ENCODE measurements at places on chromosomes 7 and 10.

DNA sequence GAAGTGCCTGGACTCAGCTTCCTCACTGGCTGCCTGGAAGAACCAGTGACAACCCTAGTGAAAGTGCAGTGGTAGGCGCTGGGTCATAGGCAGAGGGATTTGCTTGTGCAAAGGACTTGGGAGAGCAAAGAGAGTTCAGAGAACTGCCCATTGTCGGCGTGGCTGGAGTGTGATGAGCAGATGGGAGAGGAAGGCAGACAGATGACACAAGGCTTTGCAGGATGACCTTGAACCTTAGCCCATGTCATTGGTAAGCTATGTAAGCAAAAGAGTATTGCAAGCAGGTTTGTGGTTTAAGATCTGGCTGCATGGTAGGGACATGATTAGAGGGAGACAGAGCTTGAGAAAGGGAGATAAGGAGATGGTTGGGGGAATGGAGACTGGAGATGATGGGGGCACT, 35.3 kb upstream of the NOBOX start:
- DNase-seq: no peak

GRCh38 chr10:70376436-70377378, 5.7 kb downstream of the LRRC20 start:
- no peak for DNase-seq

GRCh38 chr10:119441921-119442757, 100.4 kb downstream of the RGS10 start:
- no peak for DNase-seq

GRCh38 chr7:157268540-157268939, 68.3 kb upstream of the DNAJB6 start:
- no peak for DNase-seq

- no peak for DNase-seq
Observed at GRCh38 chr7:18900236-18900635, 217.2 kb downstream of the TWIST1 start.

DNA sequence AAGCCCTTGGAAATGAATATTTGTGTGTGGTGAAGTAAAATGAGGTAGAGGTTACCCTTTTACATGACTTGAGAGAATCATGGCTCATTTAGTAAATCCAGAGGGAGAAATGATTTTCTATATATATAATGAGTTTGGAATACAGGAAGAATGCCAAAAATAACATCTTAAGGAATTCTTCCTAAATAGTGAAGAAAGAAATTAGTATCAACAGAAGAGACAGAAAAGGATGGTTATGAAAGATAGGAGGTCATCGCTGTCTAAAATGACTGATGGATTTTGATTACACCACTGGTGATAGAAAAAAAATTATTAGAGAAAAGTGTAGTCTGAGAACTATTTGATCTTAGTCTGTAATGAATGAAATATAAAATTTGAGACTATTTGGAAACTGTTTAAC, 283.0 kb downstream of the ADK start:
- no peak for DNase-seq

DNA sequence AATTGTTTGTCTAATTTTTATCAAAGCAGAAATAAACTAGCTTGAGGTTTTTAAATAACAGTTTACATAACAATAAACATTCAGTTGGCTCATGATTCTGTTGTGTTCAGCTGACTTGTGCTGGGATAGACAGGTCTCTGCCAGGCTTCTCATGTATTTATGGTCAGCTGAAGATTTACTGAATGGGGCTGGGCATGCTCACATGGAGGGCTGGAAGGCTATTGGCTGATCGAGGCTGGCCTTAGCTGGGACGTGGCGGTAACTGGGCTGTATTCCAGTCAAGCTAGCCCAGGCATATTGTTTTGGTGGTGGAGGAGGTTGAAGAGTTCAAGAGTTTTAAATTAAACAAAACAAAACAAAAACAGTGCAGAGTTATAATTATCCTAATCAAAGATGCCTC, 251.0 kb upstream of the MTPN start:
- DNase-seq: no peak

DNA sequence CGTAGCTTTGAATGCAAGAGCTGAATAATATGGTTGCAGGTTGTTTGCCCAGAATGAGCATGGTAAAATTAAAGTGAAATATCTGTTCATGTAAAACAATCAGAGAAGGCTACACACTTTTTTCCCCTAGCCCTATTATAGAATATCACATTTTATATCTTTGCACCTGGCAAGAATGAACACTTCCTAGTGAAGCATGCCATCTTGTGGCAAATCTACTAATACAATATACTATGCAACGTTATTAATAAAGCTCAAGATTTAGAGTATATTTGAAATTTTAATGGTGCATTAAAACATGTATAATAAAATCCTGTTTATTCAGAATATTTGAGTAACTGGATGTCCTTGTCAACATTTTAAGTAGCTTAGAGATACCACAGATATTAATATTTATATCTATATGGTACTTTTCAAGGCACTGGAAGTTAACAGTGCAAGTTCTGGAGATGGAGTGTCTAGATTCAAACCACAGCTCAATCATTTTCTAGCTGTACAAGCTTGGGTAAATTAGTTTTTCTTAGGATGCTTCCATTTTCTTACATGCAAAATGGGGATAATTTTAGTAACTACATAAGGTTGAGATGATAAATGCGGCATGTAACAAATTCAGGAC, 643.1 kb upstream of the SEMA3D start:
- no peak for DNase-seq

GRCh38 chr7:91182819-91183764, 81.1 kb upstream of the FZD1 start:
- no peak for DNase-seq

DNA sequence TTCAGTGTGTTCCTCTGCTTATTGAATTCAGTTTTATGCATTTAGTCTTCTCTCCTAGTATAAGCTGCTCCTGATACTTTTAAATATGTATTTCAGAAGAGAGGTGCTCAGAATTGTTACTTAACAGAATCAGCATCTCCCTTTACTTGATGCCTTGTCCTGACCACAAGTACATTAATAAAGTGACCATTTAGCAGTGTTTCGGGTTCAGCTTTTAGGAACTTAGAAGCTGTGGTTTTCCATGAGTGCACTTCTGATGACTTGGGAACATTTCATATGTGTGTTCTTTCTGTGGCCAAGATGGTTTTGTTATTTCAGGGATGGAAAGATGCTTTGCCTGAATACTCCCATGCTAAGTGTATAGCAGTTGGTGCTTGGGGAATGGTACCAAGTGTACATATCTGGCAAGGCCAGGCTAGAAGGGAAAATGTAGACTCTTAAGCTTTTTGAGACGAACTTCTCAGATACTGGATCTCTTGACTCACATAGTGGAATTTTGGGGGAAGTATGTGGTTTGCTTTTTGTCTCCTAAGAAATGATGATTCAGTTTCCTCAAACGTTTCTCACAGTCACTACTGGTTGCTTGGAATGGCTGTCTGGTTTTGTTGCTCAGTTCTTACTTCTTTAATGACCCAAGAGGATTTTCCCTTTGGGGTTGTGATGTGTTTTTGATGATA, 17.2 kb downstream of the SGPL1 start:
- DNase-seq: no peak

GRCh38 chr10:49228677-49229076, 40.5 kb upstream of the TMEM273 start:
- DNase-seq: no peak

- no peak for DNase-seq
Observed at GRCh38 chr7:50307368-50308032, 3.0 kb downstream of the IKZF1 start.

GRCh38 chr10:10515479-10516204, 502.0 kb upstream of the CELF2 start:
- no peak for DNase-seq

DNA sequence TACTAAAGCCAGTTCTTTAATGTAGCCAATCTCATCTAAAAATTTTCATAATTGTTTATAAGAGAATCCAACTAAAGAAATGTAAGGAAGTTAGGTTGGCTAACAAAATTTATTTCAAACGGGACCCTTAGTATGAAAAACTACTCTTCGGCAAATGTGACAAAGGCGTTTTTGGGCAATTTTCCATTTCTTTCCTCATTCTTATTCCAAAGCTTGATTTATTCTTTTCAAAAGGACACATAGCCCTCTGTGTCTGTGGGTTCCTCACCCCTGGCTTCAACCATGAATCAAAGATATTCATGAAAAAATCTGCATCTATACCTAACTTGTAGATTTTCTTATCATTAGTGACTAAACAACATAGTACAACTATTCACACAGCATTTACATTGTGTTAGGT, 195.9 kb downstream of the ZMYND11 start:
- DNase-seq: no peak

GRCh38 chr7:79386688-79387422, 66.6 kb downstream of the MAGI2 start:
- DNase-seq: peak; percentile 72

GRCh38 chr7:97845622-97846203, 26.5 kb downstream of the ASNS start:
- DNase-seq: peak; percentile 16

DNA sequence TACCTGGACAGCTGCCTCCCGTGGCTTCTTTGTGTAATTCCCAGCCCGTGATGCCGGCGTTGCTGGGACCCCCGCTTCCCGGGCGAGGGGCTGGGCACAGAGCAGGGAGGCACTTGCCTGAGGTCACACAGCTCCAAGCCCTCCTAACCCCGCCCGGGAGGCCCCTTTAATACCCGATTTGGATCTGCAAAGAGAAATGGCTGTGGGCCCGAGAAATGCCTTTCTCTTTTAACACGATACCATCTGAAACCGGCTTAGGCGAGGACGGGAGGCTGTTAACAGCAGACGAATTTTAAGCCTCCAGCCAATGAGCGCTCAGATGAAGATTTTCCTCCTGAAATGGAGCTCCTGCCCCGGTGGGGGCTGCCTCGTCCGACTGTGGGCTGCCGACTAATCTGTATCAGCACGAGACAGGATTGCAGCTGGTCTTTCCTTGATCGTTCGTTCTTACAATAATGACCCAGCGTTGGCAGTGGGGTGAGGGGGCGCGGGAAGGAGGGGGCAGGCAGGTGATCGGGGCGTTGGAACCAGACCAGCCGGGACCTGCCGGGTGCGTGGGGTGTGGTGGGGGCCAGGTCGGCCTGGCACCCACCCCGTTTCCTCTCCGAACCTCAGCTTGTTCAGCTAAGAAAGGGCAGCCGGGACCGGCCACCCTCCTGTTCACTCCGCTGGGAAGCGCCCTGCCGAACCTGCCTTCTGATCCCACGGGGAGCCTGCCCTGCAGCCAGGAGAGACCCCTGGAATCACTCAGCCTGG, 36.2 kb upstream of the FOXL3 start:
- no peak for DNase-seq

DNA sequence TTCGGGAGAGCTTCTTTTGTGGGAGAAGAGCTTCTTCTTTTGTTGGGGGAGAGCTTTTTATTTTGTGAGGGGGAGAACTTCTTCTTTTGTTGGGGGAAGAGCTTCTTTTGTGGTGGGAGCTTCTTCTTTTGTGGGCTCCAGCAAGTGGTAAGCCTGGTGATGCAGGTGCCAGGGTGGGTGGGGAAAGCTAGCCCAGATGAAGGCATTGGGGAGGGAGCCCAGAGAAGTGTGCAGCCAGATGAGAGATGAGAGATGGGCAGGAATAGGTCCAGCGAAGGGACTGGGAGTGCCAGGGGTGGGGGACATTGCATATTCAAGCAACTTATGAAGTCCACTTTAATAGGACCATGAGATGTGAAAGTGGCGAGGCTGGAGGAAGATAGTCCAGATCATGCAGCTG, 9.7 kb downstream of the ADRA2A start:
- no peak for DNase-seq

DNA sequence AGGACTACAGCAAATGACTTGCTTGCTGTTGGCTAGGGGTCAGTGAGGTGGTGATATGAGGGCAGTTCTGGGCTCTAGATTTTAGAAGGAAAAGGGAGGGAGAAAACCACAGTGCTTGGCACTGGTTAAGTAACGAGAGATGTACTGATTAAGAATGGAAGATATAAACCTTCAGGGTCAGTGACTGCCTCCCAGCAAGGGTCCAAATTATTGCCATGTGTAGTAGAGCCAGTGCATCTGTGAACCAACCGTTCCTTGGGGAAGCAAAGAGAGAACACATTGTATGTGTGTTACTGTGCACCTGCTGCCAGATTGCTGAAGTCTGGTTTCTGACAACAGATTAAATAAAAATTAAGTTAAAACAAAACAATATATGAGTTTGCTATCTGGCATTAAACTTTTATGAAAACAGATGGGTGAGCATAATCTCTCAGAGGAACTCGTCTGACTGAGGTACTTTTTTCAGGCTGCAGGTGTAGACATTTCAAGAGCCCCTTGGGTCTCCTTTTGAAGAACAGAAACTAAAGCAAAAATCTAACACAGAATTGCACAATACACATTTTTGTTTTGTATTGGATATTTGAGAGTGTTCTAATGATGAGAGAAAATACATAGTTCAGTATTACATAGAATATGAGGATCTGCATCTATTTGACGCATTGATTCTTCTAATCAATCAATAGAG, 1120.6 kb downstream of the SORCS3 start:
- no peak for DNase-seq

- no peak for DNase-seq
Observed at GRCh38 chr7:132646052-132646451, 69.8 kb upstream of the PLXNA4 start.

DNA sequence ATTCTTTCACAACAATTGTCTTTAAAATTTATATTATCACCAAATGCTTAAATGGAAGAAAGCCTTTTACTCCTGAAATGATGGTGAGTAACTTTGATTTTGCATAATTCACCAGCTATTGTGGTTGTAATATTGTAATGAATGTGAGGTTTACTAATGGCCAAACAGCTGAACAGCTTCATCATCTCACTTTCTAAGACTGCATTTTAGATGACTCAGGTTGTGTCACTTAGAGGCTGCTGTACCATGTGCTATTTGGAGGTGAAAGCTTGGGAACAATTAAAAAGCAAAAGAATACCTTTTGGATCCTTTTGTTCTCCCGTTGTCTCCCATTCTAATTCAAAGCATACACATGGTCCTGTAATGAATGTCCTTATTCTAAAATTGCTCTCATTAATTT, 604.0 kb upstream of the PFKP start:
- no peak for DNase-seq

GRCh38 chr10:33094263-33095051, 136.4 kb upstream of the ITGB1 start:
- DNase-seq: no peak

- no peak for DNase-seq
Observed at GRCh38 chr10:126302476-126302756, 85.9 kb downstream of the ADAM12 start.

DNA sequence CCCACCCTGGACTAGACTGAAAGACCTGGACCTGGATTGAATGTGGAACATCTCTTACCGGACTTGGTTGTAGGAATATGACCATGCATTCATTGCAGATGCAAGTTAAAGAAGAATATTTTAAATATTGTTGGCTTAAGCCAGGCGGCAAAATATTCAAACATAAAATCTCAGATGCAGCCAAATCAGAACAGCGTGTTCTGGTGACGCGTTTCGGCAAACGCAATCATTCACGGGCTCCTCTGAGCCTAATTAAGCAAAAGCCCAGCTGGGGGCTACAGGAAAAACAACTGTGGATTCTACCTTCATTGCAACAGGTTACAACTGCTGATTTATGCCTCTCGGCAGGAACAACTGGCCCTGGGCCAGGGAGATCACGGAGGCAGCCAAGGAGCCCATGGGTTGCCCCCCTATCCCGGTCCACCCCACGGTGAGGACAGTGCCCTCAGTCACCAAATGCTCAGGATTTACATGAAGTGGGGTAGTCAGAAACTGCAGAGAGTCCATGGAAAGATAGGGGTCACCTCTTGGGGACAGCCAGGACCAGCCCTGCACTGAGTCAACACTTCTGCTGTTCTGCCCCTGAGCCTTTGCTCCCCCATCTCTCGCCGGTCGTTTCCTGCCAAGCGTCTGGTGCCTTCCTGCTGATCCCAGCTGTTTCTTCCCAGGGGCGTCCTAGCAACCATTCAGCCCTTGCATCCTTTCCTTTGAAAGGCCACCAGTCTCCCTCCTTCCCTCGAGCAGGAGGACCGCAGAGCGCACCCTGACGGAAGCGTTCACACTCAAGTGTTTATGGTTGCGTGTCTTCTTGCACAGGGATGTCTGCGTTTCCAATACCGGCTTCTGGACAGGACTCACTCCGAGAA, 64.4 kb upstream of the SFMBT2 start:
- DNase-seq: no peak

Measured in A549 (cell line).